ENCODE measurements at places on chromosomes 2 and 18.

DNA sequence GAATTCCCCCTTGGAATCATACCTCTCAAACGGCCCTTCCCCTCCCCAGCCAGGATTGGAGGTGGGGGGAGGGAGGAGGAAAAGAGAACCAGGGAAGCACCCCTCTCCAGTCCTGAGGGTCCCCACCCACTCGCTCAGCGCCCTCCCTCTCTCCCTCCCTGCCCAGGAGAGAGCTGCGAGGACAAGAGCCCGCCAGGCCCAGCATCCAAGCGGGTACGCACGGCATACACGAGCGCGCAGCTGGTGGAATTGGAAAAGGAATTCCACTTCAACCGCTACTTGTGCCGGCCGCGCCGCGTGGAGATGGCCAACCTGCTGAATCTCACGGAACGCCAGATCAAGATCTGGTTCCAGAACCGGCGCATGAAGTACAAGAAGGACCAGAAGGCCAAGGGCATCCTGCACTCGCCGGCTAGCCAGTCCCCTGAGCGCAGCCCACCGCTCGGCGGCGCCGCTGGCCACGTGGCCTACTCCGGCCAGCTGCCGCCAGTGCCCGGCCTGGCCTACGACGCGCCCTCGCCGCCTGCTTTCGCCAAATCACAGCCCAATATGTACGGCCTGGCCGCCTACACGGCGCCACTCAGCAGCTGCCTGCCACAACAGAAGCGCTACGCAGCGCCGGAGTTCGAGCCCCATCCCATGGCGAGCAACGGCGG is 14.4 kb downstream of the HOXD3 start:
- no peak for DNase-seq

DNA sequence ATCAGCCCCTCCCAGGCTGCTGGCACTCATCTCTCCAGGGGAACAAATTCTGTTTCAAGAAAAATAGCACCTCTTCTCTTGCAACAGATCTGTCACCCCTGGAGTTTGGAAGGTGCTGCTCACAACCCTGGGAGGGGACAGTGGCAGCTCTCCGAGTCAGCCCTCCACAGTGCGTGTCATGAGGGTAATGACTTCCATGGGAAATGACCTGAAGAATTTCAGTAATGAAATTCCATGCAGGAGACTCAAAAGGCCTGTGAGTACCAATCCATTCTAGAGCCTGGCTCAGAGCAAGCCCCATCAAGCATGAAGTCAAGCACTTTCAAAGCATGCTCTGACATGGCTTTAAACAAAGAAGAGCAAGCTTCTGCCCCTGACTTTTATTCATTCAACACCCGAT is 276.3 kb upstream of the PARD3B start:
- no peak for DNase-seq

DNA sequence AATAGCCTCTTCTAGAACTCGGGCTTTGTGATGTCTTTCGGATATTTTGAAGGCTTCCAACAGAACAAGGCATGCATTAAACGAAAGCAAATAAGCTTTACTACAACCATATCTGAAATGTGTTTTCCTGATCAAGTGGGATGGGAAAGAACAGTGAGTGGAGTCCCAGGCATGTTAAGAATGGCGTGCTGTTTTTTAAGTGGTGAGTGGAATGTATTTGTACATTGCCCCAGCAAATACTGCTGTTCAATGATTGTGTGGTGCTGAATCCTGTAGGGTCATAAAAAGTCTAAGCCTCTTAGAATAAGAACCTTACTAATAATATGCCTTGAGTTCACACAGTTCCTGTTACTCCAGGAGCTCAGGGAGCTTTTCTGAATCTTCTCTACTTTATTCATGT is 52.5 kb downstream of the POMC start:
- no peak for DNase-seq

DNA sequence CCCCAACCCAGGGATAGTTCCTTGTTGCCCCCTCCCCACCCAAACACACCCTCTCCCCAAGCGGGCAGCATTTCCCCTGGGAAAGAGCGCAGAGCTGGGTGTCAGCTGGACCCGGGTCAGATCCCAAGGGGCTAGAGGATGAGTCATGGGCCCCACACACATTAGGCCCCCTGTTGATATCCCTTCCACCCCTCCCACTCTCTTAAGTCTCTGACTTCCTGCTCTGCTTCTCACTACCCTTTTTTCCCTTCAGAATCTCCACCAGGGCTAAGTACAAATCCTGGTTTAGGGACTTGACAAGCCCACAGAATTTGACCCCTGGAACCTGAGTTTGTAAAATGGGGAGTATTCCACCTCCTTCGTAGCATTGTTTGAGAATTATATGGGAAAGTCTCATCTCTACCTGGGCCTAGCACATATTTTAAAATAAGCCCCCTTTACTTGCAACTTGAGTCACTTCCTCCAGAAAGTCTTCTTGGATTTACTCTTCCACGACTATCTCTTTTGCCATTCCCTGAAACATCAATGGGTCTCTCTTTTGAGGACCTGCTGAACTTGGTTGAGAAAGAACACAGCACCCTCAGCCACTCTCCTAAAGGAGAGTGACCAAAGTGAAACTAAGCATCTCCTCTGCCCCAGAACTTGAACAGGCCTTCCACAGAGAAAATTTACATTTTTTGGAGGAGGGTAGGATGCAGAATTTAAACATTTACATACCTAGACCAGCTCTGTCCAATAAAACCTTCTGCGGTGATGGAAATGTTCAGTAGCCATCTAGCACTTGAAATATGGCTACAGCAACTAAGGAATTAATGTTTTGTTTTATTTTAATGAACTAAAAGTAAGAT is 4.7 kb downstream of the RTKN start:
- DNase-seq: no peak

DNA sequence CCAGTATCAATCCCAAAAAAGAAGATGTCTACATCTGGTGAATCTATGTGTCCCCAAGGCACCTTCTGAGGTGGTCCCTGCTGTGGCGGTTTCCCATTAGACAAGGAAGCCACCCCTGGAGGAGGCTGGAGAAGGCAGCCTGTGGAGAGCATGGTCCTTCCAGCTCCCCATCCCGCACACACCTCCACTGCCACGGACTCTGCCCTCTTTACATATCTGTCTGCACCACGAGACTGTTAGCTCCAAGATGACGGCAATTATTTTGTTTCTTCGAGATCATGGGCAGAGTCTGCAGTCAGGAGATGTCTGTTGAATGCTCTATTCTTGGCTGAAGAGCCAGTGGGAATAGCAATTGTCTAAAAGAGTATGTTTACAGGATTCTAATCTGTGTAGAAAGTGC is 132.0 kb downstream of the OSR1 start:
- DNase-seq: no peak
